GDM1 (cell line): ENCODE measurements at places on chromosomes 2 and 18.

- DNase-seq, result no peak
Observed at GRCh38 chr2:144102386-144102785, 417.5 kb downstream of the ZEB2 start.

DNA sequence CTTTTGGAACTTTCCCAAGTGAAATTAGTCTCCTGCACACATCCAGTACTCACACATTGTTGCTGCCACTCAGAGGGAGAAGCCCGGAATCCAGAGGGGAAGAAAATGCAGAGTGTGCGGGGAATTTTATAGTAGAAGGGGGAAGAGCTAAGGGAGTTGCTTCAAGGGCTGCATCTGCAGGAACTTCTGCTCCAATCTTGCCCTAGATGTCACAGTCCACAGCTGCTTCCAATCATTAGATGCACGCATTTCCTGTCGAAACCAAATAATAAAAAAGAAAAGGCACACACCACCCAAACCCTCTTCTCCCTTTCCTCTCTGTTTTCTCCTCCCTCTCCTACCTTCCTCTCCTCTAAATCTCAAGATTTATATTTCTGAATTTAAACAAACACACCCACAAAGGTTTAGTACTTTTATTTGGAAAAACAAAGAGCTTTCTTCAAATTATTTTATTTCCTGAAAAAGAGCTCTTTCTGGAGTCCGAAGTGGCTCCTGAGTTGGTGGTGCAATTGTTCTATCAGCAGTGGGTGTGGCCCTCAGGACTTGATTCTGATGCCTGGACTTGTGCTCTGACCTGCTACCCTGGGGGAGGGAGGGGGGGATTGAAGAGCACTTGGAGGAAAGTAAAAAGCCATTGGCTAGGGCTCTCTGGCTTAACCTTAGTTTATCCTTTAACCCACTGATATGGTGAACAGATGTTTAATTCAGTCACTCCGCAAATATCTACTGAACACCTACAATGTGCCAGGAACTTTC, 72.0 kb downstream of the KCNE4 start:
- DNase-seq, result no peak

DNA sequence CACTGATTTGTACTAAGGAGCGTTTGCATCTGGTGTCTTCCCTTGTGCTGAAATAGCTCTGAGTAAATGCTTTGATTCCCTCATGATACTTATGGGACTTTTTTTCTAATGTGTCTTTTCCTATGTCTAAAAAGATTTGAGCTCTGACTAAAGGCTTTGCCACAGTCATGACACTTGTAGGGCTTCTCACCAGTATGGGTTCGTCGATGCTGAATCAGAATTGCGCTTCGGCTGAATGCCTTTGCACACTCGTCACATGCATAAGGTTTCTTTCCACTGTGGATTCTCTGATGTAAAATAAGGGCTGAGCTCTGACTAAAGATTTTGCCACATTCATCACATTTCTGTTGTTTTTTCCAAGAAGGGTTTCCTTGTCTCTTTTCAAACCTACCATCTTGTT, 8.0 kb downstream of the ZNF396 start:
- DNase-seq, result no peak

DNA sequence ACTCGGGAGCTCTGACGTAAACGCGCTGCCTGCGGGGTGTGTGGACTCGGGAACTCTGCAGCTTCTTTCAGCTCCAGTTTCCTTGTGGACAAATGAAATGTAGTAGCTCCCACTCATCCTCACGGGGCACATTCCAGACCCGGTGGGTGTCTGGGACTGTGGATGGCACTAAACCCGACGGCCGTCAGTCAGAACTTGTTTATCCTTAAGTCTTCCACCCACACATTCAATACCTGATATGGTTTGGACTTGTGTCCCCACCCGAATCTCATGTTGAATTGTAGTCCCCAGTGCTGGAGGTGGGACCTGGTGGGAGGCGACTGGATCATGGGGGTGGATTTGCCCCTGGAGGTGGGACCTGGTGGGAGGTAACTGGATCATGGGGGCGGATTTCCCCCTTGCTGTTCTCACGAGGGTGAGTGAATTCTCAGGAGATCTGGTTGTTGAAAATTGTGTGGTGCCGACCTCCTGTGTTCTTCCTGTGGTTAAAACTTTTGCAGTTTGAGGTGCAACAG, 81.2 kb upstream of the SNTG2 start:
- DNase-seq, result no peak

DNA sequence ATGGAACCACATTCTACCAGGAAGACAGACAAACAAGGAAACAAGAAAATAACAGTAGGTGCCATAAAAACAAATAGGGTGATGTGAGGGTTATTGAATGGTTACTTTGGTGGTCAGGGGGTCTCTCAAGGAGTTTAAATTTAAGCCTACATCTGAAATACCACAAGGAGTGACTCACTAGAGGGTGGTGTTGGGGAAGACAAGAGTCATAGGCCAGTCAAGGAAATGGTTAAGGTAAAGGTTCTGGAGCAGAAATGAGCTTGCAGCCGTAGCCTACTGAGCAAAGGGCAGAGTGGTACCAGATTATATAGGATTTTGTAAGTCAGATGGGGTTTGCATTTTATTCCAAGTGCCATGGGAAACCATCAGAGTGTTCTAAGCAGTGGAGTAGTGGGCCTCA, 135.6 kb upstream of the DAPL1 start:
- DNase-seq, result no peak

GRCh38 chr2:129728035-129728972, 251.2 kb upstream of the RAB6C start:
- DNase-seq, result no peak

- DNase-seq, result peak; percentile 78
Observed at GRCh38 chr2:151297882-151298281, 8.4 kb upstream of the NMI start.

- DNase-seq, result no peak
Observed at GRCh38 chr2:240615820-240616547, 9.3 kb upstream of the GPR35 start.

DNA sequence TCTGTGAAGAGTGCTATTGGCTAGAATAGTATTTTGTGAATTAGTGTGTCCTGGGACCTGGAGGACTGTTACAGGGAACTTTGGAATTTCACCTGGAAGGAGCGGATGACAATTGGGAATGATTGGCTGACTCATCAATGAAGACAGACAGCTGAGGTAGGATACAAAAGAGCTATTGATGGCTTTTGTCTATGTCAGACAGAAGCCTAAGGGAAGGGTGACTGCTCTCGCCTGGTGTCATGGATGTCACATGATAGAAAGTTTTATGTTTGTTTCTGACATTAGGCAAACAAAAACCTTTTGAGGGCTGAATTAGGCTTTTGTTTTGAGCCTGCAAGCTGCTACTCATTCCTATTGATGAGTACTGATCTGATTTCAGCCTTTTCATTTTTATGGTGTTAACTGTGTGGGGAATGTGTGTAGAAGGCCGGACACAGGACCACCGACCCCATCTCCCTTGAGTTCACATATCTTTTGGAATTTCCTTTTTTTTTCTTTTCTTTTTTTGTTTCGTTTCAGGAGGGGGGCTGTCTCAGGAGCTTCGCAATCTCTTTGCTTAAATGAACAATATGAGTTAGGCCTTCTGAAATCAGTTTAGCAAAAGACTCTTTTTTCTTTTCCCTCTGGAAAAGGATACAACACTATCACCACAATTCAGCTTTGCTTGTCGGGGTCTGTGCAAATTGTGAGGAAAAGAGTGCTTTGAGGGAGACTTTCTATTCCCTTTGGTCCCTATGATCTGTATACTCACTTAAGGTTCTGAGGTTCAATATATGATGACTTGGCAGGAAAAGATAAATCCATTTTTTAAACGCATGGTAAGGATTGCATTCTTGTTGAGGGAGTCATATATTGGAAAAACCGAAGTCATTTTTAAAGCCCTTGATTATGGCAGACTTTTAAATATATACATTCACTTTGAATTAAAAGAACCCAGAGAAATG, 207.9 kb upstream of the FIGN start:
- no peak for DNase-seq

DNA sequence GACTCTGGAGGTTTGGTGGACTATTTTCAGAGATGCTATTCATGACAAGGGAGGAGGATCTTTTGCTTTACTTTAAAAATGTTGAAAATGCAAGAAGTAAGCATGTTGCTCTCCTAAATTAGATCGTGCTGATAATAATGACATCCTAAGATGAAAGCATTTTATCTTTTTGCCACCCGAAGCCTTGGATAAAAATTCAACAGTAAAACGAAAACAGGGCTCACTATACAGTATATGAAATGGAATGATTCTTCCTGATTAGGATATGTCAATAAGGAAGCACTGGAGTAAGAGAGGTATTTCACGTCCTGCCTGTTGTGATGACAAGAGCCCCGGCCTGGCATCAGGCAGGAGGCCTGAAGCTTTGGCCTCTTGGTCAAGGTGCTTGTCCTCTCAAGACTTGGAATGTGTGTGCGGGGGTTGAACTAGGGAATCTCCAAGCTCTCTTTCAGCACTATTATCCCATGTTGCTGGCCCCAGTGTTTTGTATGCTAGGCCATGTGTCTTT, 306.0 kb downstream of the MTX2 start:
- no peak for DNase-seq

DNA sequence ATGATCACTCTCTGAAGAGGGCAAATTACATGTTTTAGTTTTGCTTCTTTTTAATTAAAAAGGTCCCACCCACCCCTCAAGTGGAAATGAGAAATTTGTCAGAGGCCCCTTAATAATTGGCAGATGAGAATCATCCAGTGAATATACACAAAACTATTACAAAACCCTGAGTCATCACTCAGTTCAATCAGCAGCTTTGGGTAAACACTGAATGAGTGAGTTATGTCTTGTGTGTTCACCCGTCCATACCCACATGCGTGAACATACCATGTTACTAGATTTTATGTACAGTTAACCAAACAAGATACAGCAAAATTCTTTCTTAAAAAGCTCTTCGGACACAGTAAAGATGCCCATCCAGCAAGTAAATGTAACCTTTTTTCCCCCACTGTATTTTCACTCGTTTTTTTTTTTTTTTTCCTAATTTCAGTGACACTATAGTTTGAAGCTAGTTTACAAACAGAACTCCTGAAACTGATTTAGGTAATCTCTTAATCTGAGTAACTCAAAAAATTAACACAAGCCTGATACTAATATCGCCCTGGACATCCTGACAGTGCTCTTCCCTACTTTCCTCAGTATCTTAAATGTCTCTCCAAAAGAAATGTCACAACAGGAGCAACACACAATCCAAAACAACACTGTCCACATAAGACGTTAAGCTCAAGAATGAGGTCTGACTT, 1.4 kb downstream of the PSME4 start:
- DNase-seq, result no peak

GRCh38 chr2:153433403-153433802, 45.2 kb downstream of the RPRM start:
- DNase-seq, result no peak

GRCh38 chr2:132497591-132497990, 81.0 kb downstream of the GPR39 start:
- no peak for DNase-seq

DNA sequence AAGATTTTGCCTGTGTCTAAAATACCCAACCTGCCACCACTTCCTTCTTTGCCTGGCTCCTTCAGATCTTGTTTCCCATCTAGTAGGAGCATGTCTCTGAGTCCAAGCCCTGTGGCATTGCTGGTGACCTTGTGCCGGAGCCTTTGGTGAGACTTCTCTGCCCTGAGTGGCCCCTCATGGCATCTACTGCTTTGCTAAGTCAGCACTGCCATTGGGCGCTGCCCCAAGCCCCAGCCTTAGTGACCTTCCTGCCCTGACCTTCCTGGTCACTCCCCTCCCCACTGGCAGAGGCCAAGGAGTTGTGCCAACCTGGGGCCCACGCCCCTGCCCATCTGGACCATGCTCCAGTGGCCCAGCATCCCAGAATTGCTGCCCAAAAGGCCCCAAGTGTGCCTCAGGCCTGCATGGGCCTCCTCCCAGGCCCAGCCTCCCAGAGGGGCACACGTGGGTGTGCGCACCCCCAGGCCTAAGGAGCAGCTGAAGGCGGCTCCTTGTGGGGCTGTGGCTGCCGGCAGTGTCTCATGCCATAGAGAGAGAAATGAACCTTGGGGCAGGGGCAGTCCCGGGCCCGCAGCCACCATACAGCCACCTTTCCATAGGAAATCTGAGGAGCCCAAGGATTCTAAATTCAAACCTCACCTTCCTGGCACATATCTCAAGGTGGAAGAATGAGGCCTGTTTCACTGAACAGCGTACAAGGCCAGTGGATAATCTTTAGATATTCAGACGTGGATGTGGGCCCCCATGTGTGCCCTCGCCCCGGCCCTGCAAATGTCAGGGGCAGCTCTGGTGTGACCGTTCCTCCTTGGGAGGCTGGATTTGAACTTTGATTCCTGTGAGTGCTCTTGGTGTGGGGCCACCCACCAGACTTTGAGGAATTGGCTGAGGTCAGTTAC, 100.2 kb upstream of the SLC66A3 start:
- DNase-seq, result no peak

GRCh38 chr2:189783451-189783926, 650 bp downstream of the ORMDL1 start:
- DNase-seq, result no peak

DNA sequence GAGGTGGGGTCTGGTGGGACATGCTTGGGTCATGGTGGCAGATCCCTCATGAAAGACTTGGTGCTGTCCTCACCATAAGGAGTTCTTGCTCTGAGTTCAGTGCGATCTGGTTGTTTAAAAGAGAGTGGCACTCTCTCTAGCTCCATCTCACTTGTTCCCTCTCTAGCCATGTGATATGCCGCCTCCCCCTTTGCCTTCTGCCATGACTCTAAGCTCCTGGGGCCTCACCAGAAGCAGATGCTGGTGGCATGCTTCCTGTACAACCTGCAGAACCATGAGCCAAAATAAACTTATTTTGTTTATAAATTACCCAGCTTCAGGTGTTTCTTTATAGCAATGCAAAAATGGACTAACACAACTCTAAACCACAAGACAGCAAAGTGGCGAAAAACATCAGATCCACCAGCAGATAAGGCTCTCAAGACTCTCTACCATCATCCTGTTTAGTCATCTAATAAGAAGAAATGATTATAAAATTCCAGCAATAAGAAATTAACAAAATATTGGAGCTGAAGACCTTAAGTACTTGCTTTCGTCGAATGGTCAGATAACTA, 75.5 kb downstream of the OLA1 start:
- DNase-seq, result no peak

DNA sequence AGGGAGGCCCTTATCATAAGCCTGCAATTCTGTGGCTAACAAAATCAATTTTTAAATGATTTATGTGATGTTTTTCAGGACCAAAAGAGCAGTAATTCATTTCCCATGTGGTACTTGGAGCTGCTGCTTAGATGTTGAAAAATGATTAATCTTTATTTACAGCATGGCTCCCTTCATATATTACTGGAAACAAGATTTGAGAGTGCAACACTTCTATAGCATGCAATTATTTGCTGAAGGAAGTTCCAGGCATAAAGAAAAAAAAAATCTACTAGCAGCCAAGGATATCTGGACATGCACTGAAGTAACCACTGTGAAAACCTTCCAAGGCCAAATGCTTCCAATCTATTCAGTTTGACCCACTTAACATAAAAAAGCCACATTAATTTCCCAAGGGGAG, 186.3 kb downstream of the SLC8A1 start:
- no peak for DNase-seq

GRCh38 chr2:70851704-70852103, 16.1 kb upstream of the CD207 start:
- DNase-seq, result peak; percentile 46
